Vagina (tissue), 2 donors: ENCODE measurements at places on chromosomes 1 and 21.

DNA sequence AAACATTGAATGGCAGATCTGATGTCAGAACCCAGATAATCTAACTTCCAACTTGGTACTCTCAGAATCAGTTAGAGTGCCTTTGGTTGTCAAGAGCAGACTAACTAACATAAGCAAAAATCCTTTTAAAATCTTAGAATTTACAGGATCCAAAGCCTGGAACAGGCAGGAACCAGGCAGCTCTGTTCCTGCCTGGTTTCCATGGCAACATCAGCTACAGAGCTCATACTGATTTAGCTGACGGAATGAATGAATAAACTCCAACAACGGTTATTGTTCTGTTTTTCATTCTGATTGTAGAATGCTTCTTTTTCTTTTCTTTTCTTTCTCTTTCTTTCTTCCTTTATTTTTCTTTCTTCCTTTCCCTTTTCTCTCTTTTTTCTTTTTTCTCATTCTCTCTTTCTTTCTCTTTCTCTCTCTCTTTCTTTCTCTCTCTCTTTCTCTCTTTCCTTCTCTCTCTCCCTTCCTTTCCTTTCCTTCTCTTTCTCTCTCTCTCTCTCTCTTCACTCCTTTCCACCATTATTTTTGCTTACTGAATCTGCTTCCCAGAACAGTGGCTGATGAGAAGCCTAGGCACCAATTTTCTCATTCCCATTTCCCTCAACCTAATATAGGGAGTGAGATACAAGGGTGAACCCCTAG is 121.6 kb downstream of the RGS7 start:
- no peak for DNase-seq
- H3K36me3 ChIP-seq: no peaks in the 10 kb centered on the region
- H3K4me3 ChIP-seq: no peak overlapping the region
- no peak overlapping the region for H3K27ac ChIP-seq
- no peaks in the 10 kb centered on the region for H3K4me1 ChIP-seq

DNA sequence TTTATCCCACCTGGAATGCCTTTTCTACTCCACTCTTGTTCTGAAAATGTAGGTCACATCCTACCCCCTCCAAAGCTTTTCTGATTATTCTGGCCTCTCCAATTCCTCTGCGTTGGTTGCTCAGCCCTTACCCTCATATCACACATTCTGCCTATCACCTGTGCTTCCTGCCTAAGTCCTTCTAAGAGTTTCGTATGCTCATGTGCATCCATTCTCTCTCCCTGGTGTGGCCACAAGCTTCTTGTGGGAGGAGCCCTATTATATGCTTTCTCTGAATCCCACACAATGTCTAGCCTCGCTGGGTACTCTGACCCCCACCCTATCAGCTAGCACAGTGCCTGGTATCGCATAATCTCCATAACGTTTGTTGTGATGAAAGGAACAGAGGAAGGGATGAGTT is 54.2 kb downstream of the CD58 start:
- H3K4me3 ChIP-seq: no peak overlapping the region
- no peak for DNase-seq
- no peaks in the 10 kb centered on the region for H3K27me3 ChIP-seq
- no peak overlapping the region for H3K27ac ChIP-seq
- H3K36me3 ChIP-seq: no peaks in the 10 kb centered on the region

DNA sequence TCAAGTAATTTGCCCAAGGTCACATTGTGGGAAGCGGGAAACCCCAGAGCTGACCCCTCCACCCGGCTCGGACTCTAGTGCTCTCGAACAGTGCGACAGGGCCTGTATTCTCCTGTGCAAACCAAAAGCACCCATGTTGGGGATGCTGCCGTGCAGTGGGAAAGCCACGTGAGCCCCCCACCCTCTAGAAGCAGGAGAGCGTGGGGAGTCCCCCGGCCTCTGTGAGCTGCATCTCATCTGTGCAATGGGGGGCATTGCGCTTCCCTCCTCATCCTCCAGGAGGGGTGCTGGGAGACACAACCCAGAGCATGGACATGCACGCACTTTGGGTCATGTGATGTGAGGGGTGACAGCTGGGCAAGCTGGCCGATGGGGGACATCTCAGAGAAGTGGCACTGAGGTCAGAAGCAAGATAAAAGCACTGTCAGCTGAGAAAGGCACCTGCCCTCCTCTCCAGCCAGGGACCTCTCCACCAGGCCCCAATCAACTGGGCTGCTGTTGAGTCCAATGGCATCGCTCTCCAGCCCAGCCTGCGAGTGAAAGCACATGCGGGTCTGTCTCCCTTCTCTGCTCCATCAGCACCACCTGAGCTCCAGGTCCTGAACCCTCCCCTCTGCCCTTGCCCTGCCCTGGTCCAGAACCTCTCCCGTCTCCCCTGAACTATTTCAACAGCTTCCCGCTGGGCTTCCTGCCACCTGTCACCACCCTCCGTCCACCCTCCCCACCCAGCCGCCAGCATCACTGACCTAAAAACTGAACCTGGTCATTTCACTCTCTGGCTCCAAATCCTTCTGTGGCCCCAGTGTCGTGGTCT is 76.4 kb upstream of the IFFO2 start:
- no peaks in the 10 kb centered on the region for H3K36me3 ChIP-seq
- peak overlapping the region; percentile 59 for H3K27ac ChIP-seq
- peaks cover 34% of the 10 kb centered on the region for H3K4me1 ChIP-seq
- no peak overlapping the region for H3K4me3 ChIP-seq
- peak; percentile 72 for DNase-seq
- no peaks in the 10 kb centered on the region for H3K27me3 ChIP-seq

- peaks cover 64% of the 10 kb centered on the region for H3K4me1 ChIP-seq
- peak overlapping the region; percentile 93 for H3K27ac ChIP-seq
- H3K4me3 ChIP-seq: no peak overlapping the region
- H3K36me3 ChIP-seq: no peaks in the 10 kb centered on the region
- H3K27me3 ChIP-seq: no peaks in the 10 kb centered on the region
These were observed 20.3 kb downstream of the ARHGEF10L start for GRCh38 chr1:17559615-17560419.

- no peaks in the 10 kb centered on the region for H3K27me3 ChIP-seq
- H3K27ac ChIP-seq: no peak overlapping the region
- no peaks in the 10 kb centered on the region for H3K36me3 ChIP-seq
- H3K4me3 ChIP-seq: no peak overlapping the region
These were observed 7.0 kb upstream of the ADORA1 start for GRCh38 chr1:203120325-203121153.

- peaks cover 16% of the 10 kb centered on the region for H3K4me1 ChIP-seq
- H3K27ac ChIP-seq: no peak overlapping the region
- DNase-seq: no peak
- no peak overlapping the region for H3K4me3 ChIP-seq
These were observed 7.7 kb upstream of the LAMB3 start for GRCh38 chr1:209659909-209660308.

DNA sequence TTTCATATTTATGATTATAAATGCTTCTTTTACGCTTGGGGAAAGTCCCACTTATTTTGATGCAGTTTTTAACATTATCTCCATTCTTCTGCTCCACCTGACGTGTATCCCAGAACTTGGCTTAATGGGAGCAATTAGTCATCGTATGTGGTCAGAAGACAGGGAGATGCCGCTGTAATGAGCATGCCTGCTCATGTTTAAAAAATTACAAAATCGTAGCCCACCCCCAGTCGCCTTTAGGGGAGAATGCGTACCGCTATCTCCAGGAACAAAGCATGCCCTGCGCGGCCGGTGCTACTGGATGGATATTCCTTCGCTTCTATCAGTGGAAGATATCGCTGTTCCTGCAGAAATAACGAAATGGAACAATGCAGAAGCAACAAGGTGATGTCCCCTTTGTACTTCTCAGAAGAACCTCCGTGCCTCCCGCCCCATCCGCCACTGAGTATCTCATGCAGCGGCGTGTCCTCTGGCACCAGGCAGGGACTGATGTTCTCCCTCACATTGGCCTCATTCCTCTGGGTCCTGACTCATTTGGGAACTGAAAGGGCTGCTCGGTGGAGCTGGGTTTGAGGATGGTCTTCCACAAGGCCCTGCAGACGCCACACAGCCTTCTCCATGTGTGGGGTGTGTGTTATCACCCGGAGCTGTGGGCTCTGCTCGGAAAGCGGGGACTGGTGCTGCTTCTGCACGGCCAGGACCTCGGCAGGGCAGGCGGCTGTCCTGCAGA is 116.3 kb upstream of the COL6A1 start:
- H3K4me3 ChIP-seq: no peak overlapping the region
- no peak overlapping the region for H3K27ac ChIP-seq
- H3K4me1 ChIP-seq: no peaks in the 10 kb centered on the region
- H3K36me3 ChIP-seq: no peaks in the 10 kb centered on the region
- no peak for DNase-seq

DNA sequence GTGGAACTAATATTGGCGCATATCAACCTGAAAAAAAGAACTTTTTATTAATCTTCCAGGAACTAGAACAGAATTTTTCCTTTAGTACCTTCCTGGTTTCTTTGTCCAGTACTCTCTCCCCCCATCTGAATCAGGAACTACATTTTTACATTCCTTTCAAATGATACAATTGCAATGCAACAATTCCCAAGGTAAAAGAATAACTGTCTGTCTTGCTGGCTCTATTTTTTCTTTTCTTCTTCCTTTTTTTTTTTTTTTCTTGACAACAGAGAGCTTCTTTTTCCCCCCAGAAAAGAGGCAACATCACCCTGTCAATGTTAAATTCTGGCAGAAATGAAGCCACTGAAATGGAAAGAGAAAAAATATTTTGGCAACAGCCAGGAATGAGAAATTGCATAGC is 4.5 kb upstream of the CD101 start:
- no peaks in the 10 kb centered on the region for H3K36me3 ChIP-seq
- no peaks in the 10 kb centered on the region for H3K27me3 ChIP-seq
- no peak overlapping the region for H3K4me3 ChIP-seq
- no peaks in the 10 kb centered on the region for H3K4me1 ChIP-seq
- no peak for DNase-seq

GRCh38 chr1:68624233-68624632 is 127.4 kb upstream of the DEPDC1 start:
- no peaks in the 10 kb centered on the region for H3K4me1 ChIP-seq
- no peaks in the 10 kb centered on the region for H3K36me3 ChIP-seq
- no peak overlapping the region for H3K4me3 ChIP-seq
- no peak overlapping the region for H3K27ac ChIP-seq
- H3K27me3 ChIP-seq: no peaks in the 10 kb centered on the region

DNA sequence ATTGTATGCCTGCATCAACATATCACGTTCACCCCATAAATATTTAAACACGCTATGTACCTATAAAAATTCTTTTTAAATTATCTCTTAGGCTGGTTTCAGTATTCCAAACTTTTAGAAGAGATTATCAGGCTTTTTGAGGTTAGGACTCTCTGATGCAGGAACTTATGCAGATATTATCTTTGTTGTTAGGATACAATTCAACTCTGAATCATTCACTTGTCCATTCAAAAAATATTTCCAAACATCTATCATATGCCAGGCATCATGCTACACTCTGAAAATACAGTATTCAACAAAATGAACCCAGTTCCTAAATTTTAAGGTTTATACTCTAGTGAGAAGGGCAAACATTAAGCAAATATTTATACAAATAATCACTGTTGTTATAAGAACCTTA is 40.5 kb downstream of the ASH1L start:
- H3K27me3 ChIP-seq: no peaks in the 10 kb centered on the region
- H3K4me3 ChIP-seq: no peak overlapping the region
- peaks cover 39% of the 10 kb centered on the region for H3K4me1 ChIP-seq
- DNase-seq: no peak
- H3K36me3 ChIP-seq: no peaks in the 10 kb centered on the region
- no peak overlapping the region for H3K27ac ChIP-seq

DNA sequence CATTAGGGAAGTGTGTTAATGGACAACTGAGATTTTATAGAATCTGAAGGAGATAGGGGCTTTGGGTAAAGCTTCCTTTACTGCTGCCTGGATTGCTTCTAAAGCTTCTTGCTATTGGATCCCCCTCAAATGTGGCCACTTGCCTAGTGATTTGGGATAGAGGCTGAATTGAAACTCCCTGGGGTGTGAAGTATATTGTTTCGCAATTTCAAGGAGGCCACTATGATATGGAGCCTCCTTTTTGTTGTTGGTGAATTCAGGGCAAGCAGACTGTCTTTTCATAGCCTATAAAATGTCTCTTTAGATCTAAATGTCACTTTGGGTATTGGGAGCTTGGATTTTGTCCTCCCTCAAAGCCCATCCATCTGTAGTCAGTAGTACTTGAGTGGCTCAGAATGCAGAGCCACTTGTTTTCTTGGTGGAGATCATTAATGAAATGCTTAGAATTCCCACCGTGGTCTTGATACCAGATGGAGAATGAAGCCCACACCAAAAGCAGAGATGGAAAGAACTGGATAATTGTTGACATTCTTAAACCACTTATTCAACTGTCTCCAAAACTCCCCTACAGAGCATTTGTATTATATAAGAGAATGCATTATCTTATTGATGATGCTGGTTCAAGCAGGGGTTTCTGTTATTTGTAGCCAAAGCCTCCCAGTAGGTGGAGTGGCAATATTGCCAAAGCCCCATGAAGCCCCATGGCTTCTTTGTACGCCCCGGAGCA is 144.3 kb upstream of the KCNE2 start:
- DNase-seq: no peak
- H3K27me3 ChIP-seq: no peaks in the 10 kb centered on the region
- H3K36me3 ChIP-seq: no peaks in the 10 kb centered on the region
- no peak overlapping the region for H3K4me3 ChIP-seq

DNA sequence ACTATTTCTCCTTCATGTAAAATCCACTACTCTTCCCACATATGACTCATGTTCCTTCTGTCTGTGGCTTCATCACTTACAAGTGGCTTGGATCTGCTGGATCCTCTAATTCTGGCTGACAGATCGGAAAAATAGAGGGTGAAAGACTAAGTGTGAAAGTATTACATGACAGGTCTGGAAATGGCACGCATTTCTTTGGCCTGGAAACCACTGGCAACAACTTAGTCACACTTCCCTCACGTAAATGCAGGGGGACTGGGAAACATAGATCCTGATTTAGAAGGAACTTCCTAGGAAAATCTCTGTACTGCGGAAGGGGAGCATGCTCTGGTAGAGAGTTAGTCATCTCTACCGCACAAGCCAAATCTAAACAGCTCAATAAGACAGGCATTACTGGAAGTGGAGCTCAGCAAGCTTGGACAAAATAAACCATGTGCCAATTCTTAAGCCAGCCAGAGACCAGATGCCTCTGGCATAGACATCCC is 305.4 kb upstream of the PTBP2 start:
- no peak overlapping the region for H3K4me3 ChIP-seq
- no peaks in the 10 kb centered on the region for H3K4me1 ChIP-seq
- no peaks in the 10 kb centered on the region for H3K36me3 ChIP-seq
- peak; percentile 90 for DNase-seq
- peak overlapping the region; percentile 42 for H3K27ac ChIP-seq
- no peaks in the 10 kb centered on the region for H3K27me3 ChIP-seq

DNA sequence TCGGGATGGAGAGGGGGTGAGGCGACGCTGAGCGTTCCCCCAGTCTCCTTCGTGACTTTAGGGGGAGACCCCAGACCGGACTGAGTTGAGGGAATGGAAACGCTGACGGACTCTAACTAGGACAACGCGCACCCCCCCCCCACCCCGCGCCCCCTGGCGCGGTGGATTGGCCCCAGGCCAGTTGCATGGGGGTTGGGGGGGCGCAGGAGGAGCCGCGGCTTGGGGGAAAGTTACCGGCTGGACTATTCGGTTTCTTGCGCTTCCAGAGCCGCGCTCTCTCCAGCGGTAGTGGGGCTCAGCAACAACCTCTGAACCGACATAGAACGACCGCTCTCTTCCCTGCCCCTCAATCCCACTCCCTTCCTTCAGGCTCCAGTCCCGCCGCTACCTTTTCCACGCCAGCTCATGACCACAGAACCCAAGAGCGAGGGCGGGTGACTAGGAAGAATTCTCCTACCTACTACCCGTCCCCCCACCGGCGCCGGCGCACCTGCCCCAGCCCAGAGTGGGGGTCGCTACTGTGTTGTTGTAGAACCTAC is 694 bp downstream of the ZBTB7B start:
- peaks cover 69% of the 10 kb centered on the region for H3K4me1 ChIP-seq
- peak overlapping the region; percentile 85 for H3K4me3 ChIP-seq
- no peak for DNase-seq
- no peaks in the 10 kb centered on the region for H3K27me3 ChIP-seq
